ENCODE measurements at places on chromosomes 12 and 14.

DNA sequence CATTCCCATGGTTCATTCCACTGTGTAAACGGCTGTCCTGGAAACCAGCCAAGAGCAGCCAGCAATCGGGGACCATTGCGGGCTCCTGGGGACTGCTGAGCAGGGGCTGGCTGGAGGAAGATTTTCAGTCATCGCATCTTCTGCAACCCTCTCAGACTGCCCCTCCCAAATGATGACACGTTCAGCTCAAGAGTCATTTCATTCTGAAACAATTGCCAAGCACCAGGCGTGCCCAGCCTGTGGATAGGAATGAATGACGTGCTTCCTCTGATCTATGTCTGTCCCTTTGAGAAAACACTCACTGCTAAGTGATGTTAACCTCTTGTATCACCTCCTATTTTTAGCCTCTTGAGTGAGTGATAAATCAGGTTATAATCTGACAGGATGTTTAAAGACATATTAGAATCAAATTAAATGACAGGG lies 62.0 kb downstream of the NDUFA12 start:
- no peak for DNase-seq

- no peak for DNase-seq
Measured at GRCh38 chr12:89328151-89329030, 23.9 kb downstream of the DUSP6 start.

GRCh38 chr12:3311491-3312103 lies 179.4 kb upstream of the PRMT8 start:
- no peak for DNase-seq

DNA sequence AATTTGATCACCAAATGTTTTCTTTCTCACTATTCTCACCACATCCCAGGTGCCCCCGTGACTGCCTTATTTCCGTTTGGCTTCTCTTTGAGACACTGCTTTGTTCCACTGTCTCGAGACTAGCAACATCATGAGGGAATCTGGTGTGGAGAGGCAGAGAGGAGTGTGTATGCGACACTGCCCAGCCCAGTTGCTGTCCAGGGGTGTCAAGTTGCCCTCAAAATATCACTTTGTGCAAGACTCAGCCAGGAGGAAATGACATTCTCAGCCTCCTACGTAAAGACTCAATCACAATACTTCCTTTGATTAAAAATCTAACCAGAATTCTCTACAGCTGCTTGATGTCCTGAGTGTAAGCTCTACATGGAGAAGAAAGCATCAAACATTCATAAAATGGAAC lies 48.2 kb upstream of the EEA1 start:
- DNase-seq, result no peak

DNA sequence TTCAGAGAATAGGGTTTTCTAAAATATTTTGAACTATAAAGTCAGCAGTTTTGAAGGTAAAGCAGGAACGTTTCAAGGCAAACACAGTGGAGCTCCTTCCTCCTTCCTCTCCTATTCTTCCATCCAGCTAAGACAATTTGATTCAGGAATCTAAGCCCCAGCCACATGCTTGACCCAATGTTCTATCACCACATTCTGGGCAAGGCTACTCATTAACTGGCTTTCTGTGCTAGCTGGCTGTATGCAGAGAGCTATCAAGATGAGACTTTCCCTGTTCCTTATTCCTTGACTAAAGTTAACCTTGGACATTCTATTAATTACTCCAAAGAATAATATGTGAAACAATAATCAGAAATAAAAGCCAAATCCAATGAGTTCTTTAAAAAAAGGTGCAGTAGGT lies 266.9 kb downstream of the NOVA1 start:
- DNase-seq, result no peak

DNA sequence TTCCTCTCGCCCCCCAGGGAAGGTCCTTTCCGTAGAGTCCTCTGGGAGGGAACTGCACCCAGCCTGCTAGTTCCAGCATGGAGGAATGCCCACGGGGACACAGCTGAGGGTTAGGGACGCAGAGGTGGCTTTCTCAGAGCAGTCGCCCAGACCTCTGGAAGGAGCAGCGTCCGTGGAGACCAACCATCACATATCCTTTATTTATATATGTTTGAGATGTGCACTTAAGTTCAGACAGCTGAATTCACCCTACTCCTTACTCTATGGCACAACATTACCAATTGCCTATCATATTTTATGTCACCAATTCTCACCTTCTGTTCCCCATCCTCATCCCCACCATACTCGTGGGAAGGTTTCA lies 305.6 kb upstream of the DIO3 start:
- no peak for DNase-seq

- DNase-seq, result no peak
Measured at GRCh38 chr14:104938960-104939359, 14.3 kb downstream of the PLD4 start.

DNA sequence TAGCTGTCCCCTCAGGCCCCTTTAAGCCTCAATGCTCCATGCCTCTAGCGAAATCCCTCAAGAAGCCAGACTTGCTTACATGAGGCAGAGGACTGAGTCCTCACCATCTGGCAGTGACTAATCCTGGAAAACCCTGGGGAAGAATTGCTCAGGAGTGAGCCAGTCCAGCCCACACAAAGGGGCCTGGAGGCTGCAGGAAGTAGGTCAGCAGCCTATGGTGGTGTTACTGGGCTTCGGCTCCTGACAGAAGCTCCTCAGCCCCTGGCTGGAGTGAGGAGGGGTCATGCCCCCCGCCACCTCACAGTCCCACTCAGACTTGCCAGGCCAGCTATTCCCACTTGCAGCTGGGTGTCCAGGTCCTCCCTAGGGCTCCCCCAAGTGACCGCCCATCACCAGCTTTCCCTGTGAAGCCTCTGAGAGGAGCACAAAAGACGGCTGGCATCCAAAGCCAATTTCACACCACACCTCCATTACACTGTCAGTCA lies 250.5 kb downstream of the DPF3 start:
- DNase-seq, result no peak

DNA sequence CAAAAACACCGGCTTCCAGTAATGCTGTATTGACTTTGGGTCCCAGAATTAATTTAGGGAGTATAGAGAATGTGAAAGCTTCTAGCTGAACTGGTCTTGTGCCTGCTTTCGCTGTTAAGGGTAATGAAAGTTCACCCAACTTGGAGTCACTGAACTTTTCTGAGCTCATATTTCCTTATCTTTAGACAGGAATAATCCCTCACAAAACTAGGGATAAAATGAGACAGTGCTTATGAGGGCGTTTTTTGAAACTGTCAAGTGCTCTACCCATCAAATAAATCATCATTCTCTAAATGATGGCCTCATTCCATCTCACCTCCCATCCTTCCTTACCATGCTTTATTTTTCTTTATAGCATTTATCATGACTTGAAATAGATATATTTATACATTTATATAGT lies 74.7 kb downstream of the RFX4 start:
- no peak for DNase-seq

GRCh38 chr14:23430723-23431085 lies 4.8 kb downstream of the MYH7 start:
- DNase-seq, result no peak

GRCh38 chr12:101759396-101760047 lies 20.3 kb upstream of the SYCP3 start:
- DNase-seq, result no peak

DNA sequence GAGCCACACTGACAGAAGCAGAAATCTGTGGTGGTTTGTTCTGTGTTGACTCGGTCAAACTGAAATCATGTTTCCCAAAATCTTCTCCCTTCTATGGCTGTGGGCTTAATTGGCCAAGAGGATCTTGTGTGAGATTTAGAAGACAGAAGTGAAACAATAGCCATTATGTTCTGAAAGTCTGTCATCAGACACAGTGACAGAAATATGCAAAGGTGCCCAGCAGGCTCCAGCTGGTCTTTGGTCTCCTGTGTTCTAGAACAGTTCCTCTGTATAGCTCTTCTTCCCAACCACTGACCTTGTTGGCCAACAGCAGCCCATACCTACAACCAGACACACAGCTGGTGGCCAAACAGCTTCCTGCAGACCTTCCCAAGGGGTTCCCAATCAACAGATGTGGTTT lies 25.0 kb upstream of the COCH start:
- DNase-seq, result no peak

GRCh38 chr14:77183896-77184295 lies 2.3 kb downstream of the TMEM63C start:
- no peak for DNase-seq

DNA sequence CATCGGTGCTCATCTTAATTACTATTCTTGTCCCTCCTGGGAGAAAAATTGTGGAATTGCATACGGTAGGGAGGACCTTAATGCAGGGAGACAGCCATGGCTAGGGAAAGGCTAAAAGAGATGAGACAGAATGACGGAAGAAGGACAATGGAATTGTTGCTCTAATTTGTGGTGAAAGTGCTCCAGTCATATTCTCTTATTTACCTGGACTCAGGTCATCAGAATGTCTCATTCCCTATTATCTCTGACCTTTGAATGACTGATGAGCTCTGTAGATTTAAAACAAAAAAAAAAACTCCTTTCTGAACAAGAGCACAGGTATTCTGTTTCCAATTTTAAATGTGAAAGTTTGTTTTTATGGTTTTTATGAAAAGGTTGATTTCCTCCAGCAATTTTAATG lies 8.6 kb upstream of the EPS8 start:
- DNase-seq, result no peak

GRCh38 chr14:49975276-49975675 lies 82.4 kb downstream of the ARF6 start:
- no peak for DNase-seq

- no peak for DNase-seq
Measured at GRCh38 chr12:57627501-57628279, 5.3 kb downstream of the B4GALNT1 start.

GRCh38 chr12:41436076-41436475 lies 248.0 kb downstream of the PDZRN4 start:
- DNase-seq, result no peak

GRCh38 chr14:90239139-90239538 lies 17.2 kb upstream of the PSMC1 start:
- no peak for DNase-seq

- DNase-seq, result no peak
Measured at GRCh38 chr12:10381928-10382628, 7.8 kb downstream of the KLRK1 start.

DNA sequence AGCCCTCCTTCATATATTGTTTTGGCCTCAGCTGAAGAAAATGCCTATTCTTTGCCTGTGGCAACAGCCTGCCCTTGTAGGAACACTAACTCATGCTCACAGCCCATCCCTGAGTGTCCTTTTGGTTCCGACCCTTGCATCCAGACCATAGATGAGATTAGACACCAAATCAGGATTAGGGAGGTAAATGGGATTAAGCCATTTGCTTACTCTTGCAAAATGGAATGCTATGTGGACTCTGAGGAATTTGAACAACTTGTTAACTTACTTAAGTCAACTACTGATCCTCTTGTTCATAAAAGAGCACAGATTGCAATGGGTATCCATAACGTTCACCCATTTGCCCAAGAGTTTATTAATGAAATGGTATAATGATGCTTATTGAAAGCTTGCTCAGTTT lies 27.3 kb downstream of the TSHR start:
- DNase-seq, result no peak

GRCh38 chr12:111451649-111452129 lies 46.0 kb downstream of the SH2B3 start:
- DNase-seq, result no peak

- no peak for DNase-seq
Measured at GRCh38 chr12:99454539-99455172, 192.9 kb upstream of the GARIN6 start.

GRCh38 chr12:29889737-29890136 lies 106.0 kb upstream of the TMTC1 start:
- DNase-seq, result no peak

DNA sequence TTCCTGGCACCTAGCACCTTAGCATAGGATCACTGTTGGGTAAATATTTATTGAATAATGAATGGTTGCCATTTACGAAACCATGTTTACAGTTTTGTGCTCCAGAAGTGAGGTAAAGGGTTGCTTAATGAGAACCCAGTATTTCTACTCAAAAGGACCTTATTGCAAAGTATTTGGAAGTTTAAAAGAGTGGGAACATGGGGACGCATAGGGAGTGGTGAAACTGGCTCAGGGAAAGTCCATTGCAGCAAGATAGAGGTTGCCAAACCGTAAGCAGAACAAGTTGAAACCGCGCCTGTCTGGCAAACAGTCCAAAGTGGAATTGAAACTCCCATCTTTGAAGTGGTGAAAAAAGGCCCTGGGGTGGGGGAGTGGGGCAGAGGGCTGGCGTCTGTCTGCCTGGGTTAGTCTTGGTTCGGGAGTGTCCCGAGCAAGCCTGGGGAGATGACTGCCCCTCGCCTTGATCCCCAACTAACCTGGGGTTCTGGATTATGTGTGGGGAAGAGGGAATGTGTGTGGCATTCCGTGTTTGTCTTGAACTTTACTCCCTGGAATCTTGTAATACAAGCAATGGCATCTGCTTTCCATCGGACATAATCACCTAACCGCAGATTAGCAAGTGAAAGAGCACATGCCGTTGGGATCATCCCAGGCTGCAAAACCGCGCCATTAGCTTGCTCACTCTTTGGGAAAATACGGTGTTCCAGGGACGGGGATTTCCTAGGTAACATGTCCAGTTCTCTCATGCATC lies 7.2 kb downstream of the ALDH2 start:
- DNase-seq, result no peak

DNA sequence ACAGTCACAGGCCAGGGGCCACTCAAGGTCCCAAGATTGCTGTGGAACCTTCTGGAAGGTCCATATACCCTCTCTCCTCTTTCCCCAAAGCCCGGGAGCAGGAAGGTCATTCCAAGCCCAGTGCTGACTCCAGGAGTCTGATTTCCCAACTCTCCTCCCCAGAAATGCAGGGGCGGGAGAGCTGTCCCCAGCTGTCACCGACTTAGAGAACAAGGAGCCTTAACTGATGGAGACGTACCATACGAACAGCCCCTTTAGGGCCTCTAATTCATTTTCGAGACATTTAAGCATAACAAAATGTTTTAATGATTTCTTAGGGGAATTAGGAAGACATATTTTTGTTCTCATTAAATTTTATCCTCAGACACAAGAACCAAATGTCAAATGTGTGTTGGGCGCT lies 99.2 kb downstream of the PHETA1 start:
- no peak for DNase-seq

DNA sequence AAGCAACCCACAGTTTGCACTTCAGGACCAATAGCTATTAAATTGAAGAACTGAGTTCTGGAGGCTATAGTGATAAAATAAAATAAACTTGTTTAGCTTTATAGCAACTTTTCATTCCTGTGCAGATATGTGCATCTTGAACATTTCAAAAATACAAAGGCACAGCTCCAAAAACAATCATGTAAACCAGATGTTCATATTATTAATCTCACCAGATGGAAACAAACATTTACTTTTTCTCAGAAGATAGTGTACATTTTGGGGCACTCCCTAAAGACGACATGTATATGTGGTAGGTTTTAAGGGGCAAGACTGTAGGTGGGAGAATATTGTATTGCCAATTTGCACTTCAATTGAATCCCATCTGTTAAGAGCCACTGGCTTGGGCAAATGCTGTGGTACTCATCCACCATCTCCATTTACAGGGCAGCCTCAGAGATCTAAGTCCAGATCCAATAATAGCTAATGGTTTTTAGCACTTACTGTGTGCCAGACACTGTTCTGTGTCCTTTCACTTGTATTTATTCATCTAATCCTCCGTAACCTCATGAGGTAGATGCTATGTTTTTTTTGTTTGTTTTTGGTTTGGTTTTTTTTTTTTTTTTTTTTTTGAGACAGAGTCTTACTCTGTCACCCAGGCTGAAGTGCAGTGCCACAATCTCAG lies 49.1 kb downstream of the PTGER2 start:
- no peak for DNase-seq

Measured in stimulated activated CD4-positive, alpha-beta T cell treated with anti-CD3 and anti-CD28 coated beads, Interleukin-4, amount 100 ng/mL, for 4 hours (primary cell).